ENCODE measurements at places on chromosomes 4 and X.

DNA sequence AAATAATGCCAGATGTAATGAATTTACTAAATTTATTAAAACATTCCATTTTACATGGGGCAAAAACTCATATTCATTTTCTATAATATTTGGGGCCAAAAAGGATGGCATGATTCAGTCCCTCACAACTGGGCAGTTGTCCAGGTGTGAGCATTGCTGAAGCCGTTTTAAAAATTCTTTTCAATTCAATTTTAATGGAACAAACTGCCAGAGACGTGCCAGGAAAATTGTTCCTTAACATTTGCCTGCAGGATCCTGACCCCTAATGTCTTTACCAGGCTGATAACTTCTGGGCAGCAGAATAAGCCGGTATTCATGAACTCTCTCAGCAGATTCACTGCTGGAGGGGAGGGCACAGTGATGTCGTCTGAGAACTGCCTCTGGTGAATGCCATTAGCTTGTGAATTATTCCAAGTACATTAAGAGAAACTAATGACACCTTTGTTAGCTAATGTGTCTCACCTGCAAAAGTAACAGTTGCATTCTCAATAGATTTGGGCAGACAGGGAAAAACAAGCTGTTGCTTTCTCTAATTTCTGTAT lies 1445.1 kb upstream of the TENM3 start:
- no peak for DNase-seq

DNA sequence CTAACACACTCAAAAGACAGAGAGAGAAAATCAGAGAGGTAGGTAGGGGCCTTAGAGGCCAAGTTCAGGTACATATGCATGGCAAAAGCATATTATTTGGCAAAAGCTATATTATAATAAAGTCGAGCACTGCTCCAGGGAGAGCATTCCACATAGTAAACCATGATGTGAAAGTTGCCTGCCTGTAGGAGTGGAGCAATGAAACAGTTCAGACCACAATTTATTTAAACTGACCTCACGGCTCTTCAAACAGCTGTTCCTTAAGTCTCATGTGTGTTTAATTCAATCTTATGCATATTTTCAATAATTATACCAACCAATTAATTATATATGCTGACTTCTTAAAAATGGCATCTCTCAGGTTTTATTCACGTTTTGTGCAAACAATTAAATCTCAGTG lies 3.3 kb downstream of the RFC1 start:
- DNase-seq, result no peak

DNA sequence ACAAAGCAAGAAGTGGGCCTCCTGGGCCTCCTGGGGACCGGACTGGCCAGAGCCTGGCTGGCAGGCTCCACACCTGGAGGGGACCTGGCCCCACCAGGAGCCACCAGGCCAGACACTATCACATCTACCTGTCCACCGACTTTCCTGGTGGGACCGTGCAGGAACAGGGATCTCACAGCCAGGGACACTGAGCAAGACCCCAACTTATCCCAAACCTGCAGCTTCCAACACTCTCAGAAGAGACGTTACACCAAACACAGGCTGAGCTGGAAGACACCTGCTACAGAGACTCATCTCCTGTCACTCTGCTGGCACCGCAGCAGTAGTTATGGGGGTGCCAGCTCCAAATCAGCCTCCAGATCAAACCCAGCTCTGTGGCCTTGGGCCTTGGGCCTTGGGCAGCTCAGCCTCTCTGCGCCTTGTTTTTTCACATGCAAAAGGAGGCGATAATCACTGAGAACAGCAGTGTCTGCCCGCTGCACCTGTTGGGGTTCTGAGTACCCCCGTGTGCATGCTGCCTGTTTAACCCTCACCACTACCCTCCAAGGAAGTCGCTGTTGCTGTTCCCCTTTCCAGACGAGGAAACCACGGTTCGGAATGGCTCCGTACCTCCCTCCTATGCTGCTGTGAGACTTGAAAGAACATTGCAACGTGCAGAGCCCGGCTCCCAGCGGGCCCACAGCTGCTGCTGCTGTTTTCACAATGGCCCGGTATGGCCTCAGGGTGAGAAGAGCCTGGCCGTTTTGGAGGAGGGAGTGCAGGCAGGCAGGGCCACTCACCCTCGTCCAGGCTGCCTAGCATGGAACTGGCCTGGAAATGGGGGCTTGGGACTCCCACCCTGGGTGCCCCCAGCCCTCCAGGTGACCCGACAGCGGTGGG lies 69.6 kb downstream of the ADRA2C start:
- DNase-seq, result no peak

GRCh38 chr4:24763631-24764297 lies 31.6 kb upstream of the SOD3 start:
- DNase-seq, result no peak

DNA sequence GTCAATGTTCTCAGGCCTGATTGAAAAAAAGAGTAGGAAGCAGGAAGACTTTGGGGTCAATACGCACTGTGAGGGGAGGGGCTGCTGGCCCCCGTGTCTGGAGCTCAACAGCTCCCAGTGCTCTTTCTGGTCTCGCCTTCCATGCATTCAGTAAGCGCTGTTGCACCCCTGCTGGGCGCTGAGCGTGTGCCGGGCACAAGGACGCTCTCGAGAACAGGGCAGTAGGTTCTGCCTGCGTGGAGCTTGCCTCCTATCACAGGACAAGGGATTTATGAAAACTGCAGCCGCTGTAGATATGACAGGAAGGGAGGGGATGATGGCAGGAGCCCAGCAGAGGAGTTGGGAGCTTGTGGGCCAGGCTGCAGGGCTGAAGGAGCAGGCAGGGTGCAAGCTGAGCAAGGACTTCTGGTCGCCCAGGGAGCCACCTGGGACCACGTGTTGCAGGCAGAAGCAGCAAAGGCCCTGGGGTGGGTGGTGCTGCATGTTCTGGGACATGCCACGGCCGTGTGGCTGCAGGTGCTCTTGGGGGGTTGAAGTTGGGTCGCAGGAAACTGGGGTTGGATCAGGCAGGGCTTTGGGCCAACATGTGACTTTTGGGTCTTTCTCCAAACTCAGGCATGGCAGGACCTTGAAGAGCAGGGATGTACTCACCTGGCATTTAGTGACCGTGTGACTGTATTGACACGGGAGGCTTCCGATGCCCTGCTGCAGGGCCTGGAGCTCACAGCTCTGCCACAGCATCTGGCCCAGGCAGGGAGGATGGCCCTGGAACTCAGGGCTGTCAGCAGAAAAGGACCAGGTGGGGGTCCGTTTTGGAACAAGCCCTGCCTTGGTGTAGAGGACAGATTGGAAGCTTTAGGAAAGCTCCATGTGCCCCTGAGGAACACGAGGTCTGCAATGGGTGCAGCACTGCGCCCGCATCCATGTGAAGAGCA lies 97.9 kb downstream of the CPZ start:
- no peak for DNase-seq

DNA sequence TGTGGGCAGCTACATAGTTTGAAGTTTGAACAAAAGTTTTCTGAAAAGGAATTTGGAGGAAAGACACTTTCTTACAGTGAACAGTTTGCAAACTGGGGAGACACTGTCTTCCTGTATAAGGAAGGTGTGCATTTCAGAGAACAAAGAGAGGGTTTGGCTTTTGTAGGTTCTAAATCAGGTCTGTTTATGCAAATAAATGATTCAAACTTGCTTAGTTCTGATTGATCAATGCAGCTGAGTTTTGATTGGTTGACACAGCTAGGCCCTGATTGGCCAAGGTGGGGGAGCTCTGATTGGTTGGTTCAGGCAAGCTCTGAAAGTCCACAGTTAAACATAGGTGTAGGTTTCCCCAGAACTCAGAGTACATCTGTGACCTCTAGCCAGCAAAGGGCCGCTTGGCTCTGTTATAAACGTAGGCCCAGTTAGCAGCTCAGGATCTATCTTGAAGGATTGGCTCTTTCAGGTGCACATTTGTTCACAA lies 63.0 kb upstream of the ENPP6 start:
- peak; percentile 43 for DNase-seq

DNA sequence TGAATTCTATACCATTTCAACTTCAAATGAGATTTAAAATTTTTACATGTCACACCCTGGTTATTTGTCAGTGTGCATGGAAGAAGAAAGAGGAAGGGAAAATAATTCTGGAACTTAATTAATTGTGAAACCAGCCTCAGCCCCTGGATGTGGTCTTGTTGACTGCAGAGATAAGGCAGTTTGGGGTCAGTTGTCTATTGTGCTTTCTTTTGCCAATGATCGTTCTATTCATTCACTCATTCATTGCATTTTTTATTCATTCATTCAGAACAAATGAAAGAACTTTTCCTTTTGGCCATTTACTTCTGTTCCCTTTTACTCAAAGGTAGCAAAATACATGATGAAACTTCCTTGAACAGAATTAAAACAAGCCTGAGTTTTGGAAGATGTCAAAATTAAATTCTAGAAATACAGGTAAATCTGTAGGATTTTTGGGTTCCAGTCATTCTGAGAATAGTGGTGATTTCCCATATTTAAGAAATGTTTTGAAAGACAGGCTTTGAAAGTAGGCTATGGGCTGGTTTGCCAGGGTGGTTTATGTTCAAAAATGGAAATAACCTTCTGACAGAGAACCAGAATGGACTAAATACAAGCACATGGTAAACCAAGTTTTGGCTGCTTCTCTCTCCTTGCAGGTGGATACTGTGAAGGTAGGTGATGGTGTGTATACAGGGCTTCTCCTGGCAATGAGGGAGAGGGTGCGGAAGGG lies 35.7 kb downstream of the PARM1 start:
- no peak for DNase-seq

- no peak for DNase-seq
Observed at GRCh38 chrX:135308345-135308855, 880 bp upstream of the ETDC start.

All from central memory CD4-positive, alpha-beta T cell (primary cell).